ENCODE measurements at places on chromosomes 2 and 18. TPM values are rescaled to one million over a fixed set of nuclear protein-coding genes. Genes with fewer than 3 reads are reported as not detected.

DNA sequence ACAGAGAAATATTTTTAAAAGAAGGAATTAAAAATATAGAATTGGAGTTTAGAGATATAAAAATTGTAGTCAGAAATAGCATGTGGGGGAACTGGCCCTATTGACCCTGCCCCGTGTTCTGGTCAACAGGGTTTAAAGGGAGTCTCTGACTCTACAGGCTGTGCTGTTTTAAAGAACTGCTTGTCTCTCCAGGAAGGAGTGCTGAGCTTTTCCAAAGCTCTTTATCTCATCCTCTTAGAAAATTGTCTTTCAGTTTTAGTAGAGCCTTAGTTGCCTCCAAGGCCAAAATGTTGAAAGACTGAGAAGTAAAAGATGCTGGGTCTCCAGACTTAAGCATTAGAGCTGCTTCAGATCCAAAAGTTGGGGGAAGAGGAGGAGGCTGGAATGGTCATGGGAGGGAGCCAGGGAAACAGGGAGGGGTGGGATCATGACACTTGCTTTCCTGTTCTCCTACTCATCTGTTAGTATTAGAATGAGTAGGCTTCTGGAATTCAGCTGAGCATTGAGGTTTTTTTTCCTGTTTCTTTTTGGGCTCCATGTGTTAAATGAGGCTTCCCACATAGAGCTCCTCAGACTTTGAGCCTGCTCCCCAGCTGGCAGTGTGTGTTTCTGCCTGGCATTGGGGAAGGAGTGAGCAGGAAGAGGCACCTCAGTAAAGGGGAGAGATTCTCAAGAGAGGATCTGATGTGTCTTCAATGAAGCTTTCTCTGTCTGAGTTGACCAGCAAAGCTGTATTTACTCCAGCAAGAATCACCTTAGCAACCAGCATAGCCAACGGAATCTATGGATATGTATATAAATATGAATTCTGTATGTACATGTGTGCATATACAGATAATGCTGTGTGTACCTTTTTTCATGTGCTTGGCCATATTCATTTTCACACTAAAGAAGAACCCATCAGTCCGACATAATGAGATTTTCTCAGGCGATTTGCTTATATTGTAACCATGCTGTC lies 186.8 kb upstream of the FBXO11 start:
- DNase-seq = no peak

DNA sequence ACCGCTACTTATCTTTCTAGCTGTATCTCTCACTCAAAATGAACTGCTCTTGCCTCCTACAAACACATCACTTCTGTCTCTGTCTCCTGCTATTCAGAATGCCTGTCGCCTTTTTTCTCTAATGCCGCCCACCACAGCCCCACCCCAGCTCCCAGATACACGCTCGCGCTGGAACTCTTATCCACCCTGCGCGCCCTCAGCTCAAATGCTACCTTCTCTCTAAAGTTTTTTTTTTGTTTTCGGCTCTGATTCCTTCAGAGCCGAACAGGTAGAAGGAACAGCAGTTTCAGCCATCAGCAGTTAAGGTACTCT lies 3.9 kb upstream of the SOS1 start:
- no peak for DNase-seq

DNA sequence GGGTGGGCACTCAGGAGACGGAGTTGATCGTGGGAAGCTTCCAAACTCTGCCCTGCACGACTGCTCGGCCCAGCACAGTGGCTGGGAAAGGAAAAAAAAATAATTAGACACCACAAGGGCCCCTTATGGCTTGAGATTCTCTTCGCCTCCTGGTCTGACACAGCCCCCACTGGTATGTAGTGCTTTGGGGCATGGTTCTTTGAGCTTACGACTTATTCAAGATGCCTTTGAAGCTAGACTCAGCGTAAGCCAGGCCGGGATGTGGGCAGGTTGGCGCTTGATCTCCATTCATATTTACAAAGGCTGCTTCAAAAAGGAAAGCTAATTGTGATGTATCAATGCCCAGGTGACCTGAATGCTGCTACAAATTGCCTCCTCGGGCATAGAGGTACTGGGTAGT lies 50.5 kb downstream of the CXCR4 start:
- DNase-seq = no peak

GRCh38 chr2:45905632-45905958 lies 254.1 kb downstream of the PRKCE start:
- no peak for DNase-seq

GRCh38 chr2:130347220-130347925 lies 4.7 kb downstream of the IMP4 start:
- no peak for DNase-seq

DNA sequence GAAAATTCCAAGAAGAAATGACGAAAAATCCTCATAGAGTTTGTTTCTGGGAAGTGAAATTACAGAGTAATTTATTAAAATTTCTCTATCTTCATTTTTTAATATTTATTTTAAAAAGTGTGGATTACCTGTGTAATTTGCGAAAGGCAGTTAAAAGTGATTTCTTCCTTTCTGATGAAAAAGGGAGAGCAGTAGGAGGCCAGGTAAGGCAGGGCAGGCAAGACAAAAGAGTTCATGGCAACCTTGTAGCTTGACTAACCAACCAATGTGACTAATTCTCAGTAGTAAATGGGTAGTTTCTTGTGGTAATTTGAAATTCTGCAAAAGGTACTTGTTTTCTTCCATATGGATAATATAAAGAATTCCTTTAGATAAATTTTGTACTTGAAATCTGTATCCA lies 34.9 kb upstream of the COL5A2 start:
- no peak for DNase-seq

GRCh38 chr18:435940-436339 lies 64.6 kb downstream of the COLEC12 start:
- no peak for DNase-seq

DNA sequence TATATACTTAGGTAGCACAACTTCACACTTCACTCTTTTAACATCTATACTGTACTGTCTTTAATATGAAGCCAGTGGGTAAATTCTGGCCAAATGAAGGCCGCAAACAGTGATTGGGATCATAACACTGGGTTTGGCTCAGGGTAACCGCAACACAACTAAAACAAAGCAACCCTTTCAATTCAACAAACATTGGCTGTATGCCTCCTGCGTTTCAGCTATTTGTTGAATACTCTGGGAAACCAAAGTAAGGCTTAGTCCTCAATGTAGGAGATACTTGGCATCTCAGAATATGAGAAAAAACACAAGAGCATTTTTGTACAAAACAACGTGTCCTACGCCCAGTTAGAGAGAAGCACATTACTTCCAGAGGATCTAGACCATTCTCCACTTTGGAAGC lies 693.3 kb upstream of the KLHL29 start:
- no peak for DNase-seq

- DNase-seq = peak; percentile 49
Measured at GRCh38 chr2:130776550-130776949, 21.2 kb downstream of the AMER3 start.

DNA sequence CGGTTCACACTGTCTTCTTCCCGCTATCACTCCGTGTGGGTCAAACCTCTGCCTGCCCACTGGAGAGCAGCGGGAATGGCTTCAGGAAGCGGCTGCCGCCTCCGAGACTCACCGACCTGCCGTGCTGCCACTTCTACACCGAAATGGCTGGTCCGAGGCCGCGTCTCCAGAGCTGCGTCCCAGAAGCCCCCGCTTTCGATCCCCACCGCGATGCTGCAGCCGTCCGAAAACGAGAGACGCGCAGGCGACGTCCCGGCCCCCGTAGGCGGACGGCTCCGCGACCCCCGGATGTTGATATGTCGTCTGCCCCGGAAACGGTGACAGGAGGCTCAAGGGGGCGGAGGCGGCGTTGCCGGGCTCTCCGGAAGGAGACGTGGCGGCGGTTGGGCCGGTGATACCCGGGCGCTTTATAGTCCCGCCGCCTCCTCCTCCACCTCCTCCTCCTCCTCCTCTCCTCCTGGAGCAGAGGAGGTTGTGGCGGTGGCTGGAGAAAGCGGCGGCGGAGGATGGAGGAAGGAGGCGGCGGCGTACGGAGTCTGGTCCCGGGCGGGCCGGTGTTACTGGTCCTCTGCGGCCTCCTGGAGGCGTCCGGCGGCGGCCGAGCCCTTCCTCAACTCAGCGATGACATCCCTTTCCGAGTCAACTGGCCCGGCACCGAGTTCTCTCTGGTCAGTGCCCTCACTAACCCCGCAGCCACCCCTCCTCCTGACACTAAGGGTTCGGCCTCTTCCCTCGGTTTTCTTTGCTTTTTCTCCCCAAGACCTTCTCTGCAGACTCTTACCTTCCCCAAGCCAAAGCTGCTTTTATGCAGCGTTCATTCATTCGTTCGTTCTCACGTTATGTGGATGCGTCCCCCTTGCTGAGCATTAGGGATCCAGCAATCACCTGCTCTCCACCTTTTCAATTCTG lies at the start of the genes ASB3 and ERLEC1:
Gene ASB3, minus strand, starts transcription at position 249 of the 909 bp plus-strand sequence. CDS start 21,381 bp downstream, outside the sequence.
Gene ERLEC1, plus strand, starts transcription at position 340 of the 909 bp plus-strand sequence. Its CDS starts 167 bp downstream, at position 507.
- DNase-seq = peak; percentile 94

GRCh38 chr2:185628985-185629384 lies 109.6 kb upstream of the FSIP2 start:
- DNase-seq = peak; percentile 68

GRCh38 chr2:157032017-157032416 lies 225.5 kb upstream of the GALNT5 start:
- no peak for DNase-seq

DNA sequence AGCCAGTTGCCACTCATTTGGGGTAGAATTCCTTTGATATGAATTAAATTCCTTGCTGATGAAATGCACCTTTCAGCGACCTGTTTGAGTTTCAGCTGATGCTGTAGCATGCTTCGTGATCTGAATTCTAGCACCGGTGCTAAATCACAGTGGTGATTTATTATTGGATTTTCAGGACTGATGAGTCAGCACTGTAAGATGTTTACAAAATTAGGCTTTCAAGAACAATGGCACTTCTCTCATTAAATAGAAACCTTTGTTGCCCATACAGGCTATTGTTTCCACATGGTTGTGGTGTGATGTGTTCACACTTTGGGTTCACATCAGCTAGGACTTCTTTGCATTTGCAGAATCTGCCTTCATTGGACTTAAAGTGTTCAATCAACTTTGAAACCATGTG lies 687.7 kb downstream of the ARHGAP15 start:
- DNase-seq = no peak

GRCh38 chr2:197803033-197803444 lies 1.4 kb upstream of the PLCL1 start:
- DNase-seq = no peak

GRCh38 chr18:80159713-80160636 lies 50.9 kb downstream of the ADNP2 start:
- DNase-seq = peak; percentile 49

ALKAL2 gene
- total RNA-seq = 29.6 TPM

TXNDC9 gene
- 31.5 TPM for total RNA-seq

GTF2A1L gene
- 24.4 TPM for total RNA-seq

RAB6C gene
- 2.6 TPM for total RNA-seq

SLC11A1 gene
- 12.7 TPM for total RNA-seq

ANKRD53 gene
- 36.3 TPM for total RNA-seq

C2orf72 gene
- 5.3 TPM for total RNA-seq

MFSD6 gene
- 47.3 TPM for total RNA-seq

SNED1 gene
- 107 TPM for total RNA-seq
